ENCODE measurements at places on chromosomes 13 and 19. TPM values are rescaled to one million over a fixed set of nuclear protein-coding genes. Genes with fewer than 3 reads are reported as not detected.

The ZNF90 gene
- 18.5 TPM for total RNA-seq

The MISP3 gene
- 7.9 TPM for total RNA-seq

The CCDC97 gene
- total RNA-seq, result 18.8 TPM

The LILRB4 gene
- 6.2 TPM for total RNA-seq

The U2AF2 gene
- total RNA-seq, result 83.5 TPM

The PSG1 gene
- total RNA-seq, result 1.3 TPM

The ZNF792 gene
- 13.2 TPM for total RNA-seq

The TEX26 gene
- not detected for total RNA-seq

The GPR18 gene
- 0.27 TPM for total RNA-seq

The KEAP1 gene
- total RNA-seq, result 99.9 TPM

The NUMBL gene
- 16.5 TPM for total RNA-seq

The ZFR2 gene
- not detected for total RNA-seq
